ENCODE measurements at places on chromosomes 4 and X.

DNA sequence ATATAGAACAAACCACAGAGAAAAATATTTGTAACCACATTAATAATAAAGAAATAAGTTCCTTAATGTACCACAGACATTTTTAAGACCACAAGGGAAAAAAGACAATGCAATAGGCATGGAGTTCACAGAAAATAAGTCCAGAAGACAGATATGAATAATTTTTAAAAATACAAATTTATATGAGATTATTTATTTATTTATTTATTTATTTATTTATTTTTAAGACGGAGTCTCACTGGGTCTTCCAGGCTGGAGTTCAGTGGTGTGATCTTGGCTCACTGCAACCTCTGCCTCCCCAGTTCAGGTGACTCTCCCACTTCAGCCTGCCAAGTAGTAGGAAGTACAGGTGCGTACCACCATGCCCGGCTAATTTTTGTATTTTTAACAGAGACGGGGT lies 53.7 kb downstream of the THAP9 start:
- DNase-seq = no peak

DNA sequence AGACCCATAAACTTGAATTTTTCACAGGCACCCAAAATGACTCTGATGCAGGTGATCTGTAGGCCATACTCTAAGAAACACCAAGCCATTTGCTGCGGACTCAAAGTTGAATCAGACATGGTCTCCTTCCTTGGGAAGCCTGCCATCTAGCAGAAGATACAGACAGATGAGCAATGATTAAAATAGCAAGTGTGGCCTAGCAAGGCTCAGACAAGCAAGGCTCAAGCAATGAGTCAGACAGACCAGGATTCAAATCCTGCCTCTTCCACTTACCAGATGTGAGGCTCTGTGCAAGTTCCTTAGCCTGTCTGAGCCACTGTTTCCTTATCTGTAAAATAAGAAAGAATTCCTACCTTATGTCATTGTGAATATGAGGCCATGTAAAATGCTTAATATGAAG lies 2.3 kb downstream of the CCDC149 start:
- no peak for DNase-seq

DNA sequence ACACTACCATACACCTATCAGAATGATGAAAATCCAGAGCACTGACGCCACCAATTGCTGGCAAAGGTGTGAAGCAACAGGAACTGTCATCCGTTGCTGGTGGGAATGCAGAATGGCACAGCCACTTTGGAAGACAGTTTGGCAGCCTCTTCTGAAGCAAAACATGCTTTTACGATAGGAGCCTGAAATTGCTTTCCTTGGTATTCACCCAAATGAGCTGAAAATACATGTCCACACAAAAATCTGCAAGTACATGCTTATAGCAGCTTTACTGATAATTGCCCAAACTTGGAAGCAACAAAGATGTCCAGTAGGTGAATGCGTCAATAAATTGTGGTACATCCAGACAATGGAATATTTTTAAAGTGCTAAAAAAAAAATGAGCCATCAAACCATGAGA lies 322.8 kb upstream of the FAT1 start:
- DNase-seq = no peak

DNA sequence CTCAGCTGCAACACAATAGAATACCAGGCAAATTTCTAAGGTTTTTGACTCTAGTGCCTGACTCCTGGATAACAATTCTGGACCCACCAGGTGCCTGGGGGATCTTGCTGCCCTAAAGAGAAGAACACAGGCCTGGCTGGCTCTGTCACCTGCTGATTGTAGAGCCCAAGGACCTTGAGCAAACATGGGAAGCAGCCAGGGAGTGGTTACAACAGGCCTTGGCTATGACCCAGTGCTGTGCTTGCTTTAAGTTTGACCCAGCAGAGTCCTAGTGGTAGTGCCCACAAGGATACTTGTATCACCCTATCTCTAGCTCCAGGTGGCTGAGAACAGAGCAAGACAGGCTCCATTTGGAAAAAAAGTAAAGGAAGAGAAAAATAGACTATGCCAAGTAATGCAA lies 176.8 kb upstream of the DCAF12L2 start:
- no peak for DNase-seq

DNA sequence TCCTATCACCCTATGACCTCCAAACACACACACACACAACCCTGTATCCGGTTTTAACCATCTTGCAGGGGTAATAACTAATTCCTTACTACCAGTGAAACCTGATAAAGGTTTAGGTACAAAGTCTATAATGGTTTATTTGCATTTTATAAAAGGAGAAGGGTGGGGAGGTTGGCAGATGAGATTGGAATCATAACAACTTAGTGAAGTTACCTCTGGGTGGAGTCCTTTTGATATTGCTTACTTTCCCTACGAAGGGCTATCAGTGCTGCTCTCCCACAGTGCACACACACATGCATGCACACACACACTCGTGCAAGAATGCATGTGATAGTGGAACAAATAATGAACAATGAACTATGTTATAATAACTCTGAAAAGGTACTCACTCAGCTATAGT lies 56.1 kb downstream of the CCSER1 start:
- no peak for DNase-seq

DNA sequence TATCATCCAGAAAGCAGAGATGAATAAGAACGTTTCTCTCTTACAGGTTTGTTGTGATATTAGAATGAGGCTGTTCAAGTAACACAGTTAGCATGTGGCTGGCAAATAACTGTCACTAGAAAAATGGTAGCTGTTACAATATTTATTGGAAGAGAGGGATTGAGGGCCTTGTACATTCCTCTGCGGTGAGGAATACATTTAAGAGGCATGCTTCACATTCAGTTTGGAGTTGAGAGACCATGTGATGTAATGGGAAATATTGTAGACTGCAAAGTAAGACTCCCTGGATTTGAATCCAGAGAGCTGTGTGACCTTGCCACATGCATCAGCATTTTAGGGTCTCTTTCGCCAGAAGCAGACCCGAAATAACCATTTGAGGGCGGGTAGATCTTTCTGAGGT lies 104.8 kb upstream of the KIT start:
- no peak for DNase-seq

DNA sequence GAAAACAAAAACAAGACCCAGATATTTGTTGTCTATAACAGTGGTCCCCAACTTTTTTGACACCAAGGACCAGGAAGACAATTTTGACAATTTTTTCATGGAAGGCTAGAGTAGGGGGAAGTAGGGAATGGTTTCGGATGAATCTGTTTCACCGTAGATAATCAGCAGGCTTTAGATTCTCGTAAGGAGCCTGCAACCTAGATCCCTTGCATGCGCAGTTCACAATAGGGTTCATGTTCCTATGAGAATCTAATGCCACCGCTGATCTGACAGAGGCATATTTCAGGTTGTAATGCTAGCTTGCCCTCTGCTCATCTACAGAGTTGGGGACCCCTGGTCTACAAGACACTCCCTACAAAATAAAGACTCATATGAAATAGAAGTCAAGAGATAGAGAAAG lies 229.8 kb downstream of the NDST4 start:
- no peak for DNase-seq

DNA sequence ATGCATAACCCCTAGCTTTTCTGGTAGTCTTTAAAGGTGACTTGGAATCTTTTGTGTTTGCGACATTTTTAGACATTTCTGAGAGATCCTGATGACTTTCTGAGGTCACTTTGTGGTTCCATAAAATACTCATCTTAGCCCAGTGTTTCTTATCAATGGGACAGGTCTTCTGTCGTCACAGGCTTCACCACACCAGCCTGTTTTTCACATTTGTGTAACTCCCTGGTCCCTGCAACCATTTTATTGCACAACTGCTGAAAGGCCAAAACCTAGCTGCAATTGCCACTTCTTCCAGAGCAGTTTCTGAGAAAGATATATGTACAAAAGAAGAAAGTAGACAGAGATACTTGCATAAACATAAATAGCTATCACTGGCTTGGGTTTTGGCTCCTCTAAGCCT lies 120.9 kb downstream of the IL15 start:
- no peak for DNase-seq

DNA sequence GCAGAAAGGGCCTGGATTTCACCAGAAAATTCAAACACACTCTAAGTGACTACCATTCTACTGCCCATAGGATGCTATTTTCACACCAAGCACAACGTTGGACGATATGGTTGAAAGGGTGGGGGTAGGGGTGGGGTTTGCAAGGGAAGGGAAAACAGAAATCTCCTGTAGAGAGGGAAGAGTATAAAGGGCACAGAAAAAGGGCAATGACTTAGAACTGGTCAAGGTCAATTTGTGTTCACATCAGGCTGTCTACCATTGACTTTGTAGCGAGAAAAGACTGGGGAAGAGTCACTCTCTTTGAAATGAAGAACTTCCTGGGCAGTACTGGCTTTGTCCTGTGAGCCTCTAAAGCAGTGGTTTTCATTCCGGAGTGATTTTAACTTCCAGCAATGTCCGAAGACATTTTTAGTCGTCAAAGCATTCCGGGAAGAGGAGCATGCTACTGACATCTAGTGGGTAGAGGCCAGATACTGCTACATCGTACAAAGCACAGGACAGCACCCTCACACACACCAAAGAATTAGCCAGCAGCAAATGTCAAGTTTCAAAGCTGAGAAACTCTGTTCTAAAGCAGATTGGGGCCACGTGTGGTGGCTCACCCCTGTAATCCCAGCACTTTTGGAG lies 48.4 kb upstream of the SLC7A3 start:
- no peak for DNase-seq

- no peak for DNase-seq
Measured at GRCh38 chr4:87589531-87589930, 18.8 kb upstream of the DSPP start.

DNA sequence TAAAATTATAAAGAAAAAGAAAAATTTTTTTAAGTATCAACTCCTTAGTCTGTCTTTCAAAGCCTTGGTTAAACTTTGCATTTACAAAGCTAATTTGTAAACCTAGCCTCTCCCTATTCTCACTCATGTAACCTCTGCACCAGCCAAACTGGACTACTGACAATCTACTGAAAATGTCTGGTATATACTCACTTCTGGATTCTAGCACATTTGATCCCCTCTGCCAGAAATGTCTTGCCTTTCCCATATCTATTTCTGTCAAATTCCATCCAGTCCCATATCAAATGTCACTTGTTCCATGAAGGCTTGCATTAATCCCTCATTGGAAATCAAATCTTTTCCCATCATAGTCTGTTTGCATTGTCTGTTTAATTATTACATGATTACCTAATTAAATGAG lies 105.8 kb upstream of the KLHL13 start:
- no peak for DNase-seq

- DNase-seq = no peak
Measured at GRCh38 chrX:68936126-68936525, 107.3 kb downstream of the EFNB1 start.

DNA sequence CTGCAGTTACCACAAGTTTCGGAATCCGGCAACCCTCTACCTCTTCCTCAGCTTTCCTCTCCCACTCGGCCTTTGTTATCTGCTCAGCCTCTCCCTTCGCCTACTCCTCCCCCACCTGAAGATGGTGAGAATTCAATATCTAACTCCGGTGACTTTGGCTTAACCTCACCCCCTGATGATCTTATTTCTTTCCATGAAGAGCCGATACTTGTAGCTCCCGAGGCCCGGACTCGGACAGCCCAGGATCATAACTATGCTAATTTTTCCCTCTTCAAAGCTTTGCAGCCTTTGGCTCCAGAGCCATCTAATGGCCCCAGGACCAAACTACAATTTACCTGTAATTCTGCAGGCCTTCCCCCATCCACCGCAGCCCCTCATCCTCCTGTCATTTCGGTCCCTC lies 32.0 kb upstream of the MGST2 start:
- no peak for DNase-seq

DNA sequence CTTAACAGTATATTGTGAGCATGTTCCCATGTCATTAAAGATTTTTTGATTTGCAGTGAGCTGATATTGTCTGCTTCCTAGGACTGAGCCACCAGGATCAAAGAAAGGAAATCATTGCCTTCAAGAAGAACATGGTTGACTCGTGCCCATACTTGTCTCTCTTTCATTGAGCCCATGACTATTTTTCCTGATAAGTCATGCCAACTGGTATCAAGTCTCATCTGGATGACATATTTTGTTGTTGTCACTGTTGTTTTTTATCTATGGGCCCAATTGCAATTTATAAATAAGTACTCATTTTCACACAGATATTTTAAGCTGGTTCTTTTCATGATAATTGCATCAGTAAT lies 10.2 kb upstream of the RHOH start:
- DNase-seq = no peak
